ENCODE measurements at places on chromosomes 5 and 9.

DNA sequence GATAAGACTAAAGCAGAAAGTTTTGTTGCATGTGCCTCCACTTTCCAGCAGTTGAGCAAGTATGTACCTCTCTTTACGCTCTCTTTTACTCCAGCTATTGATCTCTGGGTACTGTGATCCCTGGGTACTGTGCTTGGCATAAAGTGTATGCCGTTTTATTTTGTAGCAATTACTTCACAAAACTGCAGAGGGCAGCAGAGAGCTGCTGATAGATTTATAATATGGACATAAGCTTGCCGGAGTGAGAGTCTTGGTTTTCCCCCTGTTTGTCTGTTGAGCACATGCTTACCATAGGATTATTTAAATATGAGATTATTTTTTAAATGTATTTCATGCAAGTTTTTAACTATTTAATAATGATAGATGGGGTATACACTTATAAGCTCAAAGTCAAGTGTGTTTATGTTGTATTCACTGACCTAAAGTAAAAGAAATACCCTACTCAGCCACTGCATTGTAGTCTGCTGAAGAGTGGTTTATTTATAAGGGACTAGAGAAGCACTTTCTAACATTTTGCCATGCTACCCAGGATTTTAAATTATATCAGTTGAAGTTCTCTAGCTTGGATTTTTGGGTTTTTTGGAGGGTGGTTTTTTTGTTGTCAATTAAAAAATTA, 13.0 kb downstream of the TTC1 start:
- DNase-seq, result peak; percentile 34

DNA sequence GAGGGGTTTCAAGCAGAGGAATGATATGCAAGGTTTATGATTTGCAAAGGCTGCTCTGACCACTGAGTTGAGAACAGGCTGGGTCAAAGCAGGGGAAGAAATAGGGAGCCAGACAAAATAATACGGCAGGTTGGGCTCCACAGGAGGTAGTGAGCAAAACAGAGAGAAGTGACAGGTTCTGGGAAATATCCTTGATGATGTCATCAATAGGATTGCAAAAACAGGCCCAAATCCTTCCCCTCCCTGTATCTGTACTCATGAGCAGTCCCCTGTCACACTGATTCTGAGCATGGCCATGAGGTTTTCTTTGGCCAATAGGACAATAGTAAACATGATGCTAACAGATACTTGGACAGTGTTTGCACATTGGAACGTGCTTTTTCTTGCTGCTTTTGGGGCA, 471.8 kb upstream of the BRINP1 start:
- DNase-seq, result no peak

DNA sequence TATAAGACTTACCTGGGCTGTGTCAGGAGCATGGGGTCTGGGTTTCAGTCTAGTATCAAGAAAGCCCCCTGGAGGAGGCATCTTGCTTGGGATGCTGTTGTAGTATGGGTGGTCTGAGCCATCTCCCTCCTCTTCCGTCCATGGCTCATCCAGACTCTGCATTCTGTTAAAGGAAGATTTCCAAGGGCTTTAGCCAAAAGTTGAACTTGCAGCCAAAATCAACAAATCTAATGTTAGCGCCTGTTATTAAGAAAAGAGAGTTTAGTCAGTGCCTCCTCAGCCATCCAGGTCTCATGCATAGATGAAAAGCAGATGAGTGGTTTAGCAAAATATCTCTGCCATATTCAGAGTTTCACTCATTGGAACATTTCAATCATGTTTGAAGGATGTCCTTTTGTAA, 55.6 kb downstream of the S1PR3 start:
- no peak for DNase-seq

DNA sequence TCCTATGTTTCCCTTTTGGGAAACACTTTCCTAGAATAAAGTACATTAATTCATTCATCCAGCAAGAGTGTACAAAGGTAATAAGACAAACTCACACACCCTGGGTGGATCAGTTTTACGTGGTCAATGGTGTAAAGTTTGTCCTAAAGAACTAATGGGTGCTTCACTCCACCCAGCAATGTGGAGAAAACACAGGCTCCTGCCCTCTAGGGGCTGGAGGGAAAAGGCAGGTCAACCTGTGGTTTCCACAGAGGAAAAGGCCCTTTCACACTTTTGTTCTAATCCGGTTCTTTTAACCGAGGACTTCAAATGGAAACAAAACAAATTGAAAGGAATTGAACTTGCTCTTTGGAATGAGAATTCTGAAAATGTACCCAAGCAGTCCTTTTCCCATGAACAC, 80.9 kb upstream of the SPOCK1 start:
- no peak for DNase-seq

DNA sequence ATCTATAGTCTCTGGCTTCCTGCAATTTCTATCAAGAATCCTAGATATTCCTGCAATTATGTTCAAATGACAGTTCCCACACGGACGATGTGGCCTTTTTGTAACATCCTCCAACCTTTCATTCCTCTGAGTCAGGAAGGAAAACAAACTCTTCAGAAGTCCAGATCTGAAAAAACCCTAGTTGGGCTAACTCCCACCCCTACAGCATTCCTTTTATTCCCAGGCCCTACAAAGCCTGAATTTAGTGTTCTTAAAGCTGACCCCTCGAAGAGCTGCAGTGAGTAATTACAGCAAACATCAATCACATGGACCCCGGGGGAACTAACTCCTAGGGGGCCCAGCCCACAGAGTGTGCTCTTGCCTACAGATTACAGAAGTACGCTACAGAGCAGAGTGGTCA, 99.7 kb downstream of the SERINC5 start:
- no peak for DNase-seq

DNA sequence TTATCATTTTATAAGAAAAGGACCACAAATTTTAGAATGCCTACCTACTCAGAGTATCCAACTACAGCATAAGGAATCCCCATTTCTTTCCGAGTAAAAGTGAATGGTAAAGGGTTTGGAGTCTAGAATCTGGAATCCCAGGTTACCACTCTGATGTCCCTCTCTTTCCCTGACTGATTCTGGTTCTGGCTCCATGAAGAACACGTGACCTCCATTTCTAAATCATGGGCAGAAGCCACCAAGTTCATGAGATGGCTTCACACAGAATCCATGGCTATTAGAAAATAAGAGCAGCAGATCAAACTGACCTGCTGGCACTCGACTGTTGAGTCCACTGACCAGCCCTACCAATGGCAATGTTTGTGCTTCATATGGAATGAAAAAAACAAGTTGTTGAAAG, 40.7 kb downstream of the PFDN1 start:
- DNase-seq, result no peak

DNA sequence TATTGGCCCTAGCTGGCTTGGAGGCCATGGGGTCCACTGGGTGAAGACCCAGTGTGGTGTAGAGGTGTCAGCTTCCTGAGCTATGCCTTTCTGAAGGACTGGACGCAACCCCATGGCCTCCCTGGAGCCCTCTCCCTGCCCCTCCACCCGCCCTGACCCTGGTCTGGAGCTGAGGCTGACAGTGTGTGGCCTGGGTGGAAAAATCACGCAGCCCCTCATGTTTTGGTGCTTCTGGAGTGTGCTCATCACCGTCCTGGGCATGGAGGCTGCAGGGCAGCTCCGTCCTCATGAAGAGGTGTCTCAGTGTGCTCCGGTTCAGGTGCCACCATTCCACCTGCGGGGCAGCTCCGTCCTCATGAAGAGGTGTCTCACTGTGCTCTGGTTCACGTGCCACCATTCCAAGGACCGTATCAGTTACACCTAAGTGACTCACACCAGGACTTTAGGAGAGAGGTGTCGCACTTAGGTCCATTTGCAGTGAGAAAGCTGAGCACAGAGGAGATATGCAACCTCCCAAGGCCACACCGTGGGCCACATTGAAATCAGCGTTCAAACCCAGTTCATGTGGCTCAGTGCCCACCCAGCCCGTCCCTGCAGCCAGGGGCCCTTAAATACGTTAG, 214.3 kb upstream of the IRX1 start:
- DNase-seq, result no peak

DNA sequence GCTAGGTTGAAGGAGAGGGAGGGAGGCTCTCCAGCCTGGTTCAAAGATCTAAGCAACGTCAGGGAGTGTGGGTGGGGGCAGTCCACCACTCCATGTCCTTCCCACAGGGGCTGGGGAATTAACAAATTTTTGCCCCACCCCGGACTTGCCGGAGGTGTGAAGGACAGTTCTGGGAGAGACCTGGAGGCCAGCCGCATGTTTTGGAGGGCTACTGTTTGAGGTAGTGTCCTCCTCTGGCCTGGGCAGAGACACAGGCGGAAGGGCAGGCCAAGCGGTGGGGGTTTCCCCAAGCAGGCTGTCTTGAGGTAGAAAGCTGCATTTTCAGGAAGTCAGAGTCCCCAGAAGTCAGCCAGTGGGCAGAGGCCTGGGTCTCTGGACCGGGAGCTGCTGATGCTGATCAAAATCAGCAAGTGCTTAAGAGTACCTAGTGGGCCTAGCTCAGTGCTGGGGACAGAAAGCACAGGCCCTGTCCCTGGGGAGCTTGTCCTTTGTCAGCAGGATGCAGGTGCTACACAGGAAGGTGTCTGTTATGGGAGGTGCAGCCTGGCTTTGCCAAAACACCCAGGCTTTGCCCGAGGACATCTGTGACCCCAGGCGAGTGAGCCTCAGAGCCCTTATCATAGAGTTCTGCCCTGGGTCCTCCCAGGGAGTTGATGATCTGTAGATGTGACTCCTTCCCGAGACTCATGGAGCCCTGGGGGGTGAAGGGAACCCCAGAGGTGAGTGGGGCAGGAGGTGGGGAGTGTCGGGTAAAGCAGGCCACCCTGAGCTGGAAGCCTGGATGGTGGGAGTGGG, 18.5 kb downstream of the JADE2 start:
- no peak for DNase-seq

DNA sequence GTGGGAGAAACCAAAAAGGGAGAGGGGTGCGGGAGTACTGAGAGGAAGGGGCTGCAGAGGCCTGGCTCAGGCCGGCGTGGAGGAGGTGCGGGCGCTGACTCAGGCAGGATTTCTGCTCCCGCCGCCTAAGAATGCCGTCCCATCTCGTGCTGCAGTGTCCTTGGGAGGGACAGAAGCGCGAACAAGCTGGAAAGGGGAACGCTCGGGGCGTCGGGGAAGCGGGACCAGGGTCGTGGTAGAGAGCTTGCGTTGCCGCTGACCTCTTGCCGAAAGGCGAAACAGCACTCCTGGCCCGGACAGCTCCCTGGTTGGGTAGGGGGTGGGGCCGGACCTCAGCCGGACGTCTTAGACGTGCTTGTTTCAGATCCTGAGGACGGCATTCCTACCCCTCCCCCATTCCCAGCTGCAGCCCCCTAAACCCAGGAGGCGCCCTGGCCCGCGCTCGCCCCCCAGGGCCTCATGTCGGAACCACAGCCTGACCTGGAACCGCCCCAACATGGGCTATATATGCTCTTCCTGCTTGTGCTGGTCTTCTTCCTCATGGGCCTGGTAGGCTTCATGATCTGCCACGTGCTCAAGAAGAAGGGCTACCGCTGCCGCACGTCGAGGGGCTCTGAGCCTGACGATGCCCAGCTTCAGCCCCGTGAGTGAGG, 1.1 kb downstream of the RELL2 start:
- DNase-seq, result no peak

DNA sequence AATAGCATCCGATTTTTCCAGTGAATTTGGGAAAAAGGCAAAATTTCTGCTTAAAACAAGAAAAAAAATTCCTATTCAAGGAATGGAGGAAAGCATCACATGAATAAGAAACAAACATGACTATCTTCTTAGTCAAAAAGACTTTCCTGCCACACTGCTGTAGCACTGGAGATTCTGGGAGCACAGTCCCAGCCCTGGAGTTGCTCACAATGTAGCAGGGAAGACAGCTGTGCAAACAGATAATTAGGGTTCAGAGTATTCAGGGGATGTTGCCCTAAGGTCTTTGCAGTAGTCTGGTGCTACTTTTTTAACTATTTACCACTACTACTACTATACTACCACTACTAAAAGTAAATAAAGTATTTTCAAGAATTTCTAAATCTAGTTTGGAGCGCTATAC, 86.5 kb downstream of the BNC2 start:
- DNase-seq, result no peak

DNA sequence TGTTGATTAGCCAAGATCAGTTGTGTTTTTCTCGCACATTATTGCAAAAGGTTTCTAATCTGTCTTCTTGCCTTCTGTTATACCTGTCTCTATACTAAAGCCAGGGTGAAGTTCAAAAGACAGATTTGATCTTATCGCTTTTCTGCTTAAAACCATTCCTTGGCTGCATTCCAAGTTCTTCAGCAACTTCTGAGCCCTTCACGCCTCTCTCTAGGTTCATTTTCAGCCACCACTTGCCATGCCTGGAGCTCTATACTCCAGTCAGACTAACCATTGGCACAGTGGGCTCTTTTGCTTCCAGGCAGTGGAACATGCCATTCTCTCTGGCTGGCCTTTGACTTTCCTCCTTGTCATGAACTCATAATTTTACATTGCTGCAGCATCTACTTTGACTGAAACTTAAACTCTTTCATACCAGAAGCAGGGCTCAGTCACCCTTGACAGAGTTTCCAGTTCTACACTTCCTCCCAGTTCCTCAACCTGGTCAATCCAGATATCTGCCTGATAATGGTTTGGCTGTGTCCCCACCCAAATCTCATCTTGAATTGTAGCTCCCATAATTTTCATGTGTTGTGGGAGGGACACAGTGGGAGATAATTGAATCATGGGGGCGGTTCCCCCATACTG, 114.4 kb downstream of the SLC12A2 start:
- no peak for DNase-seq

- DNase-seq, result no peak
Measured at GRCh38 chr9:110007477-110008270, 200.3 kb downstream of the C9orf152 start.

- no peak for DNase-seq
Measured at GRCh38 chr5:150672237-150672883, 11.3 kb downstream of the MYOZ3 start.

GRCh38 chr5:96324708-96325107, 108.3 kb downstream of the PCSK1 start:
- no peak for DNase-seq

- DNase-seq, result no peak
Measured at GRCh38 chr5:150499437-150499956, 8.4 kb upstream of the NDST1 start.

DNA sequence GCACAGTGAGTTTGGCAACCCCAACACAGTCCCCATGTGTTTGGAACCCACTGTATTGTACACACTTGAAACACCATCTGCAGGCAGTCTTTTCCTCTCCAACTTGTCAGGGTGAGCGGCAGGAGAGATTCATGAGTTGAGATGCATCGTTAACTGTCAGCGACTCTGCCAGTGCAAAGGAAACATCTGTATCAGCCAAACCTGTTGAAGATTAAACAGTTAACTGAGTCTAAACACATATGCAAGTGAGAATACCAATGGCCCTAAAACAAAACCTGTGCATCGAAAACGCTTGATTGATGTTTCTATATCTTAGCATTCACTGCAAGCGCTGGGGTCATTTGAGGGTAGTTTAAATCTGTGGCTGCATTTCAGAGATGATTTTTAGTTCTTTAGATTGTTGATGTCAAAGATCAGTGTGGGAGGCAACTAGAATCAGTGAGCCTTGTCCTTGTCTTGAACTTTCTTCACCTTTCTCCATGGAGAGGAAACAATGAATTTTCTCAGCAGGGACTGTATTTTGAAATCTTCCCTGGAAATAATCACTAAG, 41.3 kb upstream of the PAM start:
- DNase-seq, result no peak

- no peak for DNase-seq
Measured at GRCh38 chr5:10406651-10407050, 35.0 kb upstream of the ROPN1L start.

Data from NCI-H187 treated with DMSO at 0.1 percent for 48 hours (cell line).